ENCODE measurements at places on chromosomes 13 and 19.
A peak's percentile ranks its signal among the peaks of the same experiment; 100 is the strongest.

DNA sequence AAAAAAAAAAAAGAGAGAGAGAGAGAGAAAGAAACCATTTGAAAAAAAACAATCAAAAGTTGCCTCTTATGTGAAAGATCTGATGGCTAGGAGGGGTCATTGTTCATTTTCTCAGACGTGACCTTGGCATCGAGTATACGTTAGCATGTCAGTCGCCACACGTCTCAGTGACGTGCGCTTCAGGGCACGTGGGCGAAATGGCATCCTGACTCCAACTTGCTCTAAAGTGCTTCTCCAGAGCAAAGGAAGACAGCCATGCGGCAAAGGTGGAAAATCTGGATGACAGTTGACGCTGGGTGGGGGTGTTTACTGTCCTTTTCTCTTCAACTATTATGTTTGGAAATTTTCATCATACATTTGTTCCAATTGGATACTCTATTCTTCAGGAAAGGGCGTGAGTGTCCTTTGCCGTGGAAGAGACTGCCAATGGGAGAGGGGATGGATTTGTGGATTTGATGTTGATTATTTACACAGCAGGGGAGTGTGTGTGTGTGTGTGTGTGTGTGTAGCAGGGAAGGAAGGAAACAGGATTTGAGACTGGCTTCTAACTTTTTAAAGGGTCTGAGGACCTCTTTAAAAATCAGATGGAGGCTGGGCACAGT is 25.0 kb downstream of the KLF2 start:
- DNase-seq, result no peak

GRCh38 chr13:32212421-32212820 is 102.7 kb downstream of the ZAR1L start:
- no peak for DNase-seq

- no peak for DNase-seq
Observed at GRCh38 chr19:46124638-46125115, at the start of gene IGFL3. IGFL3 (minus strand) TSS chr19:46124688; CDS start chr19:46124649, 39 bp downstream.

DNA sequence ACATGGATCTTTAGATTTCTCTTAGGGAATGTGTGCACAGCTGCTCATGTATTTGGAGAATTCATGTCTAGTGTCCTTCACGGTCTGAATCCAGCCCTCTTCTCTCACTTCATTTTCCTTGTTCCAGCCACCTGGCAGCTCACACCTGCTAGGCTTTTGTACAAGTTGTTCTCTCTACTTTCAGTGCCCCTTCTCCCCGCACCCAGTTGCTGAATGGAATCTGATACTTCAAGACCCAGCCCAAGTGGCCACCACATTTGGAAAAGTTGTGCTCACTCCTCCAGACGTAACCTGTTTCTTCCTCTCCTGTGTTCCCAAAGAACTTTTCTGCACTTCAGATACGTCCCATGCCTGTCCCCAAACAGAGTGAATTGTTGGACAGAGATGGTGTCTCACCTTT is 235.6 kb downstream of the SHISA2 start:
- DNase-seq, result no peak

- DNase-seq, result no peak
Observed at GRCh38 chr13:78867655-78868054, 208.7 kb upstream of the OBI1 start.

GRCh38 chr19:38979812-38980211 is 4.3 kb upstream of the FBXO17 start:
- DNase-seq, result no peak

GRCh38 chr13:113978741-113979481 is 5.0 kb upstream of the C13orf46 start:
- no peak for DNase-seq

DNA sequence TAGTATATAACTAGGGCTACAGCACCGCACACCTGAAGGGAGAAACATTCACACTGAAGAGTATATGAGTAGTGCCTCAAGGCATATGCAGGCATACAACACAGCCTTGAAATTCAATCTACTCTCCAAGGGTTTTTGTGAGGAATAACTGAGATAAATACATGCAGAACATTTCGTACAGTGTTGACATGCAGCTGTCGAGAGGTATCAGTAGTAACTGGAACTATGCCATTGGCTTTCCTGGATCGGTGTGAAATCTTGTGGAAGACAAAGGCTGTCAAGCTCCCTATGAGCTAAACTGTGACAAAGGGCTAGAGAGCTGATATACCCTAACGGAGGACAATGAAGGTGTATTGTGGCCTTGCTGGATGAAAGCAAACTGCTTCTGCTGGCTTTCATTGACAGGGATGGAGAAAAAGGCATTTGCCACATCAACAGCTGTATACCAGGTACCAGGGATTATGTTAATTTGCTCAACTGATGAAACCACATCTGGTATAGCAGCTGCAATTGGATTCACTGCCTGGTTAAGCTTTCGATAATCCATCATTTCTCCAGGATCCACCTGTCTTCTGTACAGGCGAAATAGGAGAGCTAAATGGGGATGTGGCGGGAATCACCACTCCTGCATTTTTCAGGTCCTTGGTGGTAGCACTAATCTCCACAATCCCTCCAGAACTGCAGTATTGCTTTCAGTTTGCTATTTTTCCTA is 16.3 kb downstream of the MTRF1 start:
- no peak for DNase-seq

GRCh38 chr13:26549713-26550112 is 7.8 kb upstream of the WASF3 start:
- no peak for DNase-seq

- peak; percentile 65 for DNase-seq
Observed at GRCh38 chr19:18832306-18833140, 764 bp downstream of the UPF1 start.

DNA sequence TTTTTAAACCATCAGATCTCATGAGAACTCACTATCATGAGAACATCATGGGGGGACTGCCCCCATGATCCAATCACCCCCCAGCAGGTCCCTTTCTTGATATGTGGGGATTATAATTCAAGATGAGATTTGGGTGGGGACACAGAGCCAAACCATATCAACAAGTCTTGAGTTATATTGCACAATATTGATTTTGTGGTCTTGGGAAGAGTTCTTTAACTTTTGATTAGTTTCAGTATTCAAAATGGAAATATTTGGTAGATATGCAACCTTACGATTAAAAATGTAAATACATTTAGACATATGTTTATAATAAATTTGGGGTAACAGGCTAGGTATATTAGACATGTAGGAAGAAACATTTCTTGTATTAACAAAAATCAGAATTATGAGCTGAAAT is 188.2 kb downstream of the GPC5 start:
- no peak for DNase-seq

DNA sequence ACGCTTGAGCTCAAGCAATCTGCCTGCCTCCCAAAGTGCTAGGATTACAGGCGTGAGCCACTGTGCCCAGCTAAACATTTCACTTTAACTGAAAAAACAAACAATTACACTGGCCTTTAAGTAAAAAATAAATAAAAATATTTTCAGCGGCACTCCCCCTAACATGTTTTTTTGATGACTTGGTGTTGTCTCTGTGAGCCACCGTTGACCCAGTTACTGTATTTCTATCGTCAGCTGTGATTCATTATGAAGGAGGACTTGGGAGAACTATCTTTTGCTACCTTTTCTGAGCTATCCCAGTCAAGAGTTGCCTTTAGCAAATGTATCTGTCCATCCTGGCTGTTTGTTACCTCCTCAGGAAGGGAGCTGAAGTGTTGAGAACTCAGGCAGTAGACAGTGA is 18.5 kb upstream of the C19orf33 start:
- no peak for DNase-seq

DNA sequence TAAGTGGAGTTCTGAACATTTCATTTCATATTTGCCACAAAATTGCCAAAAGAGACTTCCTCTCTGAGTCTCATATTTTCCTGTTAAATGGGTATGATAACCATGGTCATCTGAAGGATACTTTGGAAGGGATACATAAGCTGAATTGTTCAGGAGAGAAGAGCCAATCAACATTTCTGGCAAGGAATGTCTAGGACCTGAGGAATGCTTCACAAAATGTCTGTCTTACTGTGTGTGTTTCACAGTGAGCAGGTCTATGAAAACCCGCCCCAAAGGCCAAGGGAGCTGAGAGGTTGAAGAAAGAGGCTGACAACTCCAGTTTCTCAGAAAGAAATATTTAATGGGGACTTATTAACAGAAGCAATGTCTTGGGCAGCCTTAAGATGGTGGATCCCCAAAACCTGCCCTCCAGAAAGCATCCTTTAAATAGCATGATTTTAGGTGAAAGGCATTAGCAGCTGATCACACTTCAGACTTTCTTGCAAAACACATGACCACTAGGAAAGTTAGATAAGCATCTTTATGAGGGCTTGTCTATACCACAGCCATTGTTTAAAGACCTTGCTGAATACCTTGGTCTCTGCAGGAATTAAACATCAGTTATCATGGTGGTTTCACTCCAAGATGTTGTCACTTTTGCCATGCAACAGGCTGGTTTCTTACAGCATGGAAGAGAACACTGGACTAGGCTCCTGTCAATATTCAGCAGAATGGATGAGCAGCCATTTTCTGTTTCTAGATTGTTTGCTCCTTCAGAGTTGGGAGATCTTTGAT is 78.9 kb downstream of the TNFSF11 start:
- DNase-seq, result no peak

GRCh38 chr13:23579072-23579895 is 9.1 kb downstream of the TNFRSF19 start:
- peak; percentile 98 for DNase-seq

- no peak for DNase-seq
Observed at GRCh38 chr19:33458171-33458633, 63.4 kb downstream of the PEPD start.

- DNase-seq, result no peak
Observed at GRCh38 chr19:5935473-5936291, 21.6 kb downstream of the CAPS start.

- DNase-seq, result no peak
Observed at GRCh38 chr19:56106397-56106849, 14.7 kb downstream of the ZNF787 start.

GRCh38 chr13:61362522-61362921 is 53.1 kb downstream of the PCDH20 start:
- no peak for DNase-seq
